Keratinocyte (primary cell): ENCODE measurements at places on chromosomes 13 and 19.

- DNase-seq: no peak
These were observed 116.5 kb upstream of the VSTM2B start for GRCh38 chr19:29409076-29409862.

DNA sequence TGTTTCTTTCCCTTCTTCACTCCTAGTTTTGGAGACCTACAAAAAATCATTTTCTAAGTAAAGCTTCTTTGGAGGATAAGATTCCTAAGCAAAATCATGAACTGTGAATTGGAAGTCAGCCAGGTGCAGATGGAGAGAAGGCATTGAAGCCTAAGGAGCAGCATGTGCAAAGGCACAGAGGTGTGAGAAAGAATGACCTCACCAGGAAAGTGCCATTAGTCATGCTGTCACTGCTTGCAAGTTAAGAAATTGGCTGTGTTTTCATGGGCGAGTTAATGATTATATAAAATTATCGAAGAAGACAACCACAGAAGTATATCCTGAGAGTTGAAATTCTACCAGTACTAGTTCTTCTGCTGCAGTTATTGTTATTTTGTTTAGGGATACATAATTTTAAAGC lies 80.3 kb upstream of the KLHL1 start:
- no peak for DNase-seq

DNA sequence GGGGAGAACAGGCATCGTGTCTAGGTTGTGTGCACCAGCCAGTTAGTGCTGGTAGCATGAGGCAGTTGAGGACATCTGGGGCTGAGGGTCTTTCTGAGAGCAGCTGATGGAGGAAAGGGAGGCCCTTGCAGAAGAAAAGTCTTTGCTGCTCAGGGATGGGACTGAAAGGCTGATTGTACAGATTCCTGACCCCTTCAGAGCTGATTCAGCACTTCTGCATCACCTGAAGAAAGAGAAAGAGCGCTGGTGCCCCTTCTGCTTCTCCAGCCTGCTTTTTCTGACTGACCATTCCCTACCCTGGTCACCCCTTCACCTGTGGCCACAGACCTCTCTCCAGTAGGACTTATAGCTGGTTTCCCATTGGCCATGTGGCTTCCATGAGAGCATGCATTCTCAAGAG lies 476.2 kb downstream of the TSHZ3 start:
- no peak for DNase-seq

DNA sequence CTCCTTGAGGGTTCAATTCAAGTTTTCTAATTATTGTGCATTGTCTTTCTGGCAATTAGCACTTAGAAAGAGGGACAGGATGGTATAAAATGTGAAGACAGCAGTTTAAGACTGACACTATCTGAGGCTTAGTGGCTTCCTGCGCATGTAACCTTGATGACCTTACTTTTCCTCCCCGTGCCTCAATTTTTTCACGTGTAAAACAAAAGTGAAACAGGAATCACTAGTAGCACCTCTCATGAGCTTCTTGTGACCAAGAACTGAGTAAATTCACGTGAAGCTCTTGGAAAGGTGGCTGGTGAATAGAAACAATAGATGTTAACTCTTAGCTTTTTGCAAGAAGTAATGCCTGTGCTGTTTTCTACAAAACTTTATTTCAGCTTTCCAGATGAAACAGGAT lies 233.9 kb downstream of the LMO7 start:
- no peak for DNase-seq

DNA sequence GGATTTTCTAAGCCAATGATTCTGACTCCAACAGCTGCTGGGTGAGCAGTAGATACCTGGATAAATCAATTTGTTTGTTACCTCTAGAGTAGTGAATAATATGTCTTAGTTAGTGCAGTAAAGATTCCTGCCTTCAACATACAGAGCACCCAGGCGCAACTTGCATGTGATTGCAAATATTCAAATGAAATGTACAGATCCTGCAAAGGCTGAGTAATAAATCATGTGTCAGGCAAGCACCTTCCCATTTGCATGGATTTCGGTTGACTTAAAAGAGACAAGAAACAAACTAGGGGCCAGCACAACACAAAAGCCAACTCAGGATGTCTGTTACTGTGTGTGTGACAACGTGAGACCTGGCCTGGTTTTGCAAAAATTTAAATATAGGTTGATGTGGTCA lies 79.7 kb downstream of the TNFSF11 start:
- no peak for DNase-seq

GRCh38 chr13:53137779-53138178 lies 109.2 kb downstream of the OLFM4 start:
- no peak for DNase-seq

- DNase-seq: no peak
These were observed 18.8 kb downstream of the GARRE1 start for GRCh38 chr19:34273121-34273520.
